ENCODE measurements at places on chromosomes 3 and 15. TPM values are rescaled to one million over a fixed set of nuclear protein-coding genes. Genes with fewer than 3 reads are reported as not detected.

The GRK7 gene
- not detected for total RNA-seq

The RPL39L gene
- 2.6 TPM for total RNA-seq

The MST1R gene
- 173 TPM for total RNA-seq

The ACSBG1 gene
- total RNA-seq, result 0.58 TPM

The ANKUB1 gene
- total RNA-seq, result not detected

The GRAMD1C gene
- 10.2 TPM for total RNA-seq

The ADGRG7 gene
- 3.2 TPM for total RNA-seq

The GP9 gene
- 0.37 TPM for total RNA-seq

The AGBL1 gene
- 0.24 TPM for total RNA-seq

The PRTG gene
- 0.32 TPM for total RNA-seq

The SOX14 gene
- total RNA-seq, result not detected

The LINS1 gene
- total RNA-seq, result 12.6 TPM

The GLDN gene
- 8.6 TPM for total RNA-seq

The PIGZ gene
- 126 TPM for total RNA-seq

The ARHGEF26 gene
- total RNA-seq, result 6.6 TPM

The CPN2 gene
- total RNA-seq, result 0.15 TPM

The RAD51 gene
- 30.5 TPM for total RNA-seq

The CCDC9B gene
- 28.7 TPM for total RNA-seq

The MCF2L2 gene
- total RNA-seq, result 1.4 TPM

The GOLGA6L7 gene
- total RNA-seq, result not detected

The TLR9 gene
- total RNA-seq, result 0.25 TPM

The DENND4A gene
- total RNA-seq, result 15.7 TPM

The KNL1 gene
- total RNA-seq, result 8.5 TPM

The PLSCR2 gene
- 0.94 TPM for total RNA-seq

The SNRPN gene
- 19.6 TPM for total RNA-seq

The CHRM5 gene
- not detected for total RNA-seq

Measured in colonic mucosa (tissue), 4 donors.